ENCODE measurements at places on chromosomes 2 and 18.

DNA sequence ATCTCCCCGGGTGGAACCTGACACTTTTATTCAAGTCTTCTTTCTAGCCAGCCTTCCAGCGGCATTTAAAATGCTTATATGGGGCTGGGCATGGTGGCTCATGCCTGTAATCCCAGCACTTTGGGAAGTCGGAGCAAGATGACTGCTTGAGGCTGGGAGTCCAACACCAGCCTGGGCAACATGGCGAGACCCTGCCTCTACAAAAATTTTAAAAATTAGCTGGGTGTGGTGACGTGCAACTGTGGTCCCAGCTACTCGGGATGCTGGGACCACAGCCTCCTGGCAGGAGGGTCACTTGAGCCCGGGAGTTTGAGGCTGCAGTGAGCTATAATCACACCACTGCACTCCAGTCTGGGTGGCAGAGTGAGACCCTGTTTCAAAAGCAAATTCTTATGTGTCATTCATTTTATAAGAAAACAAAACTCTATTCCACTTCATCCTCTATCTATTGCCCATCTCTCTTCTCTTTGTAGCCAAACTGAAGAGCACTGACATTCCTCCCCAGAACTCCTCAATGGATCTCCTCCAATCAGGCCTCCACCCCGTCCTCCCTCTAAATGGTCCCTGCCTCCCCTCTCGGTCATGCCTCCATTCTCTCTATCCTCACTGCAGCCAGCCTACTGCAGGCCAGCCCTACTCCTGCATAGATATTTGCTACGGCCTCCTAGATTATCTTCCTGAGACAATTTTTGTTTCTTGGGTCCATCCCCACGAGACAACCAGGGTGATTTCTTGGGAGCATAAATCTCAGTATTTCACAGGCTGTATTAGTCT, 18.0 kb upstream of the RHOB start:
- no peak for DNase-seq

- no peak for DNase-seq
Observed at GRCh38 chr2:569681-570080, 107.5 kb downstream of the TMEM18 start.

DNA sequence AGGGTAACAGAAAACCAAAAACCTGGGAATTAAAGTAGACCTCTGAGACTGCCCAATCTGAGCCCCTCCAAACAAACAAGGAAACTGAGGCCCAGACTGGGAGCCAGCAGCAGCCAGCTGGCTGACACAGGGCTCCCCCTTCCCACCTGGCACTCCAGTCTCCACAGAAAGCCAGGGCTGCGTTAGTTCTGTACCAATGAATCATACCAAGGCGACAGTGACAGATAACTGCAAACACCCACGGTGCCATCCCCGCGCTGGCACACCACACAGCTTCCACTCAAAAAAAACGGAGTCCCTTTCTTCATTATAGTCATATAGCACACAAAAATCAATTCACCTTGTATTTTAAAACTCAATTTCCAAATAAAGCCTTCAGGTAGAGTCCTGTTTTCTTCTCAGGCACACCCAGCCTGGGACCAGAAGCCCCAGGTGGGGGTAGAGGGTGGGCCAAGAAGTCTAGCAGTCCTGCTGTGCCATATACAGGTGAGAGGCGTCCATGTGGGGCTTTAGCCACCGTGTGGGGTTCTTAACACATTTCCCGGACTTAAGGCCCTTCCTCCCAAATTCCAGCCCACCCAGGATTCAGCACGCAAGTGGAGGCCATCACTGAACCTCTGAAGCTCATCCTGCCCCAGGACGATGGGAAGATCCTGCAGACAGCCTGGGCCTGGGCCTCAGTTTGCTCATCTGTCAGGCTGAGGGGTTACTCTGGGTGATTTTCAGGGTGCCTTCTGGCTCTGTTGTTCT, 1.2 kb downstream of the PER2 start:
- peak; percentile 59 for DNase-seq

- DNase-seq: no peak
Observed at GRCh38 chr2:148557844-148558436, 86.6 kb upstream of the EPC2 start.

GRCh38 chr2:132757676-132758075, 87.7 kb upstream of the LYPD1 start:
- no peak for DNase-seq

- no peak for DNase-seq
Observed at GRCh38 chr2:1413156-1413710, at the start of gene TPO. Gene TPO, plus strand, starts transcription at chr2:1413463. Its CDS starts 946 bp downstream, at chr2:1414409.

GRCh38 chr2:77190721-77191346, 331.3 kb downstream of the LRRTM4 start:
- no peak for DNase-seq

DNA sequence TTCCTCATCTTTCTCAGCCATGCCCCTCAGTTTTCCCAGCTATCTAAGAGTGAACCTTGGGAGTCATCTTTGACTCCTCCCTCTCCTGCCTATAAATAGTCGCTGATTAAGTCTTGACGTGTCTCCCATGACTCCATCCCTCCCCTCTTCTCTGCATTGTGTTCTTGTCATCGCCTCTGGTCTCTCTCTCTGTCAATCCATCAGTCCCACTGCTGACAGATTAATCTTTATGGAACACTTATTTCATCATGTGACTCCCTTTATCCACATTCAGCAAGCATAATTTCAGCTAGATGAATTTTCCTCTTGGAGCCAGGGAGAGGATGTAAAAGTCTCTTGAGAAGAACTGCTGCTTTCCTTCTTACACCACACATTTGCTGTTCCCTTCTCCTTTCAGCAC, 9.4 kb downstream of the ADAM23 start:
- DNase-seq: no peak

GRCh38 chr18:34492652-34493051, 217.4 kb upstream of the DTNA start:
- no peak for DNase-seq

DNA sequence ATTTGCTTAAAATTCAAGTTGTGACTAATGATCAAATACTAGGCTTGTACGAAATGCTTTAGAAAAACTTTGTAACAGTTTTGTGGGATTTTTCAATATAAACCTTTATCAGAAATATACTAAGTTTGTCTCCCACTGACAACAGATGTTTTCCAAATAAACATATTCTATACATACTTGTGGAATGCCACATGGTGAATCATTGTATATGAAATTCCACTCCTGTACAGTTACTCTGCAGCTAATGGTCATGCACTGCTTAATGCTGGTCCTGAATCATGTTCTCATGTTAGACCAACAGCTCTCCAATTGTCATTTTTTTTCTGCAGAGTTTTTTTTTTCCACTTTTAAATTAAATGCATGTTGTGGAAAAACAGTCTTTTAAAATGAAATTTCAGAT, 90.1 kb downstream of the DPP4 start:
- DNase-seq: no peak

DNA sequence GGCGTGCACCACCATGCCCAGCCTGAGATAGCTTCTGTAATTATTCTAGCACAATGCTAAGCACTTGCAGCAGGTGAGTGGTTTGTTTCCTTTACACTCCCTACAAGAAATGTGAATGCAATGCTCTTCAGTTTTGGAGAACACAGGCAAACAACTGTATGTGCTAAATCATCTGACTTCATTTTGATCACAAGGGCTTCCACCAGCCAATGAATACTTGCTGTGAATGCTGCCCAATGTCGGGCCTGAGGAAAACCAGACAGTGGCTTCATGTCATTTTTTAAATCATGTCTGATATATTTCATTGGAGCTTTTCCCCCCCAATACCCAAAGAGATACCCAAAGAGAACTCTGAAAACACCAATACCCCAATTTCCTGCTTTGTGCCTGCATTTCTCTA, 155.6 kb upstream of the XPO1 start:
- no peak for DNase-seq

DNA sequence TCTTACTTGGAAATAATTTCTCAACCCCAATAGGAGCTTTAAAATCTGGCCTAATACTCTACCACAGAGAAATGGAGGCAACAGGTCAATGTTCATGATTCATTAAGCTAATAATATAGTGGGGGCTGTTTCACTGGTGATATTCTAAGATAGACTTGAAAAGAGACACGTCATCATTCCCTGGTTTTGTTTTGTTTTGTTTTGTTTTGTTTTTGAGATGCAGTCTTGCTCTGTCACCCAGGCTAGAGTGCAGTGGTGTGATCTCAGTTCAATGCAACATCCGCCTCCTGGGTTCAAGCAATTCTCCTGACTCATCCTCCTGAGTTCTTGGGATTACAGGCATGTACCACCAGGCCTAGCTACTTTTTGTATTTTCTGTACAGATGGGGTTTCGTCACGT, 37.5 kb upstream of the SOS1 start:
- DNase-seq: no peak

GRCh38 chr2:236081171-236081570, 87.0 kb downstream of the GBX2 start:
- no peak for DNase-seq

DNA sequence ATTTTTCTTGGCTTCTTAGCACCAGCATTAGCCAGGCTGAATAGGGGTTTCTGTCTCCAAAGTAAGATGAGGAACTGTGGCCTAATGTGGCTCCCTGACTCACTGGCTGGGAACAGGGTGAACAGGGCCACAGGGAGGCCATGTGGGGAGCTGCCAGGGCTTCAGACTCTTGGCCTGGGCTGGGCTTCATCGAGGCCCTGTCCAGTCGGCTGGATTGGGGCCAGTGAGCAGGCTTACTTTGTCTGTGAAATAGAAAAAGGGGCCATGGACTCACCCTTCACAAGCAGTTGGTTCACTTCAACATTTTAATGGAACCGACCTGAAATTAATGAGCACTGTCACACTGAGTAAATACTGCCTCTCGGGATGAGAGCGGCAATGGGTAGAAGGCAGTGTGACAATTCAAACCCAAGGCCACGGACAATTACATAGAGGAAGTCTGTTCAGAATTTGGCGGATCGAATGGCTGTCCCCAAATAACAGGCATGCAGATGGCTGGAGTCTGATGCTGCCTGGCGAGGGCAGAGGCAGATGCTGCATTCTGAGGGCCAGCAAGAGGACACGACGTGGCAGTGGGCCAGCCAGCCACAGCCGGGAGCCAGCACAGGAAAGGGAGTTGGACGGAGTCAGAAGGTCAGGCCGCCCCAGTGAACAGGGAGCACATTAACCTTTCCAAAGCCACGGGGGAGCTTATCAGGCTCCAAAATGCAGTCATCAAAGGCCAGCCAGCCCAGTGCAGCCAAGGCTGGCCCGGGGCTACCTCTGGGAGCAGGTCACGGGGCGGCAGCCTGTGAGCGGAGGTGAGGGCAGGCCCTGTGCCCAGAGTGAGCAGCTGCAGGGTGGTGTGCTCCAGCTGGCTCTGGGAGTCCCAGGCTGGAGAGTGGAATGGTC, 146.6 kb upstream of the REV1 start:
- DNase-seq: no peak

GRCh38 chr2:52500561-52500960, 1267.0 kb upstream of the CHAC2 start:
- DNase-seq: no peak

DNA sequence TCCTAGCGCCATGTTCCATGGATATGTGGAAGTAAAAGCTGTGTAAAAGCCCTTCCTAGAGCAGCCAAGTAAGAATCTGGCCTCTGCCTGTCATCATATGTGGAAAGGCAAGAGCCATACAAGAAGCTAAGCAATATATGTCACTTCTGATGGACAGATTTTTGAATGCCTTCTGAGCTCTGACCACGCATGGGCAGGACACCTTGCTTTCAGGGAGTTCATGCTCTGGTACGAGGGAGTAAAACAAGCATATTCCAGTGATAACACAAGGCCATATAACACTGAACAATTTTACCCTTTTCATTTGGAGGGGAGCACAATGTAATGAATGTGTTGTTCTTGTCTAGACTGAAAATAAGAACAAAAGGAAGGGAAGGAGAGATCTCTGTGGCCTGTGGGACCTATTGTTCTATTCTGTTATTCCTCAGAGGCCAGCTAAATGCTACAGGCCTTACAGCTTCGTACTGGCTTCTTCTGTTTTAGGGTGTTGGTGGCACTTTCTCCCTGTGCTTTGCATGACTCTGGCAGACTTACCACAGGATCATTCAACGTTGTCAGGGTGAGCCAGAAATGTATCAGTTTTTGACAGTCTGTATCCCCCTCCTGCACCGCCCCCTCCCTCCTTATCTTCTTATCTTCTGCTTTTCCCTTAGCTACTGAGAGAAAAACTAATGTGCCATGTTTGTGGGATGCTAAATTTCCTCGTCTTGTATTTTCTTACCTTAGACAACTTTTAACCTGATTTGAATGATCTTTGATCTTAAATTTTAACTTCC, 99.5 kb downstream of the MAP4K4 start:
- DNase-seq: no peak

DNA sequence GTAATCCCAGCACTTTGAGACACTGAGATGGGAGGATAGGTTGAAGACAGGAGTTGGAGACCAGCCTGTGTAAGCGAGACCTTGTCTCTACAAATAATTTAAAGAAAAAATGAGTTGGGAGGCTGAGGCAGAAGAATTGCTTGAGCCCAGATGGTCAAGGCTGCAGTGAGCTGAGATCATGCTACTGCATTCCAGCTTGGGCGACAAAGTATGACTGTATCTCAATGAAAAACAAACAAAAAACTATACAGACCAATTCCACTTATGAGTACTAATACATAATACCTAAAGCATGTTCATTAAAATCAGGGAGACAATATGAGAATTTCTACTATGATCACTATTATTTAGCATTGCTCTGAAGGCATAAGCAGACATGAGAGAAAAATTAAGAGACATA, 12.6 kb downstream of the RNF149 start:
- no peak for DNase-seq

GRCh38 chr2:207067473-207067872, 98.3 kb downstream of the KLF7 start:
- DNase-seq: no peak

DNA sequence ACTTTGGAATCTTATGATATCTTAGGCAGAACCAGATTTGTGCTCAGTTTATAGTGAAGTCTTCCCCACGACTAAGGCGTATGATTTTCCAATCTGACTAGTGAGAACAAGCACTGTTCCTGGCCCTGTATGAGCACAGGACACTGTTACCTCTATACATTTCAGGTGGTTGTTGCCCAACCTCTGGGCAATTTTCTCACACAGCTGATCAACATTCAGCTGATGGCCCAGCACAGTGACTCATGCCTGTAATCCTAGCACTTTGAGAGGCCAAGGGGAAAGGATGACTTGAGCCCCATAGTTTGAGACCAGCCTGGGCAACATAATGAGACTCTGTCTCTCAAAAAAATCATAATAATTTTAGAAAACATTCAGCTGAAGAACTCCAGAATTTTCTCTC, 119.5 kb downstream of the ASXL3 start:
- DNase-seq: no peak

DNA sequence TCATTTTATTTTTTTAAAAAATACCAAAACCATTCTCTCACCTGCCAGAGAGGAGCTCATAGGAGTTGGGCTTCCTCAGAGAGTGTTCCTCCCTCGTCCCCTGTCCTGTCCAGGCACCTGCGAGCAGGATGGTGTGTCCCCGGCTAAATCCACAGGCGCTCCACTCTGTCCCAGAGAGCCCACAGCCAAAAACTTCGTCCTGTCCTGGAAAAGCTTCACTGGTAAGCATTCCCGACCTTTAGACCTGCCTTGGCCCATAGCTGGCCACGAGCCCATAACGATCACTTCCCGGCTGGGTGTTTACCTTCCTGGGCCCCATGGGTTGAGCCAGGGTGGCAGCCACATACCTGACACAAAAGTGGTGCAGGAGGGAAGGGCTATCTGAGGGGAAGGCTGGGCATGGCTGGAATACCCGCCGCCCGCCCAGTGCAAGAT, at the start of gene NGEF:
Gene NGEF, minus strand, starts transcription at position 230 of the 435 bp plus-strand sequence. CDS start 38,366 bp downstream, outside the sequence.
- DNase-seq: no peak

Data from stimulated activated CD4-positive, alpha-beta T cell treated with anti-CD3 and anti-CD28 coated beads, Interleukin-15, amount 100 ng/mL, for 24 hours (primary cell).